ENCODE measurements at places on chromosomes 7 and 10. TPM values are rescaled to one million over a fixed set of nuclear protein-coding genes. Genes with fewer than 3 reads are reported as not detected.

The FAM180A gene
- 0.05 TPM for total RNA-seq

The TMEM273 gene
- total RNA-seq = not detected

The OR2A1 gene
- total RNA-seq = not detected

The CTNNA3 gene
- total RNA-seq = not detected

The SPDYE6 gene
- not detected for total RNA-seq

The ARID5B gene
- total RNA-seq = 1.9 TPM

The CPXM2 gene
- total RNA-seq = not detected

The ASZ1 gene
- not detected for total RNA-seq

The MRPS17 gene
- 25.8 TPM for total RNA-seq

The EN2 gene
- 0.83 TPM for total RNA-seq

The AGAP3 gene
- 59.1 TPM for total RNA-seq

The CTAGE6 gene
- total RNA-seq = not detected

The YAE1 gene
- total RNA-seq = 18.5 TPM

The SHTN1 gene
- 20.2 TPM for total RNA-seq

The NXPH1 gene
- total RNA-seq = not detected

The HABP2 gene
- 0.09 TPM for total RNA-seq

The SLIT1 gene
- total RNA-seq = 0.07 TPM

The MYO3A gene
- total RNA-seq = not detected

The PLEKHA1 gene
- 16.5 TPM for total RNA-seq
